Choroid plexus epithelial cell (primary cell): ENCODE measurements at places on chromosomes 6 and 20.

GRCh38 chr20:20992686-20993360 lies 113.3 kb downstream of the LINC00237 start:
- no peak for DNase-seq

DNA sequence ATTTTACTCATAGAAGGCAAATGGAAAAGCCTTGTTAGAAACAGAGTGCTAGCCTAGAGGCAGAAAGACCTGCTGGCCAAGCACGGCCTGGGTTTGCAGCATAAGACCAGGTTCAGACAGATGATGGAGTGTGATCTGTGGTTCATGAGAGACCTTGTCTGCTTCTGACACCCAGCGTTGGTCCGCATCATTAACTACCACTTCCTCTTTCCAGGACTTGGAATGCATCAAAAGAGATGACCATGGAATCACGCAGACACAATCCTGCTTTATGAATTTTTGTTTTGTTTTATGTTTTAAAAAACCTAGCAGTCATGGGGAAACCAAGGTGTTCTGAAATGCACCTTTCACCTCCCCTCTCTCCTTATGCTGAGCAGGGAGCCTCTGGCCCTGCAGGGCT lies 76.8 kb upstream of the SYNDIG1 start:
- no peak for DNase-seq

GRCh38 chr6:79646006-79646405 lies 14.9 kb downstream of the SH3BGRL2 start:
- no peak for DNase-seq

- DNase-seq, result peak; percentile 5
Observed at GRCh38 chr6:16043171-16044135, 85.4 kb upstream of the MYLIP start.

DNA sequence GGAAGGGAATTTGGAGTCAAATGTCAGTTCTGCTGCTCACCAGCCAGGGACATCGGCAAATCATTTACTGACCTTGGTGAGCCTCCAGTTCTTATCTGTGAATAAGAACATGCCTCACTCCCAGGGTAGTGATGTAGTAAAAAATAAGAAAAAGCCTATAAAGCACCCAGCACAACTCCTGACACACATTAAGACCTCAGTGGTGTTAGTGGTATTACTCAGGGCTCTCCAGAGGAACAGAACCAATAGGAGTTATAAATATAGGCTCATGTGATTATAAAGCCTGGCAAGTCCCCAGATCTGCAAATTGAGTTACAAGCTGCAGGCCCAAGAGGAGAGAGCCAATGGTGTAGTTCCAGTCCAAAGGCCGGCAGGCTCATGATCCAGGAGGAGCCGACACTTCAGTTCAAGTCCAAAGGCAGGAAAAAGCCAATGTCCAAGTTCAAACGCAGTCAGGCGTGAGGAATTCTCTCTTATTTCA lies 71.3 kb upstream of the EYA2 start:
- peak; percentile 14 for DNase-seq
